Smooth muscle cell of the brain vasculature (primary cell): ENCODE measurements at places on chromosomes 16 and 17.
A peak's percentile ranks its signal among the peaks of the same experiment; 100 is the strongest.

- DNase-seq: no peak
Measured at GRCh38 chr17:46935658-46936266, 12.8 kb downstream of the GOSR2 start.

DNA sequence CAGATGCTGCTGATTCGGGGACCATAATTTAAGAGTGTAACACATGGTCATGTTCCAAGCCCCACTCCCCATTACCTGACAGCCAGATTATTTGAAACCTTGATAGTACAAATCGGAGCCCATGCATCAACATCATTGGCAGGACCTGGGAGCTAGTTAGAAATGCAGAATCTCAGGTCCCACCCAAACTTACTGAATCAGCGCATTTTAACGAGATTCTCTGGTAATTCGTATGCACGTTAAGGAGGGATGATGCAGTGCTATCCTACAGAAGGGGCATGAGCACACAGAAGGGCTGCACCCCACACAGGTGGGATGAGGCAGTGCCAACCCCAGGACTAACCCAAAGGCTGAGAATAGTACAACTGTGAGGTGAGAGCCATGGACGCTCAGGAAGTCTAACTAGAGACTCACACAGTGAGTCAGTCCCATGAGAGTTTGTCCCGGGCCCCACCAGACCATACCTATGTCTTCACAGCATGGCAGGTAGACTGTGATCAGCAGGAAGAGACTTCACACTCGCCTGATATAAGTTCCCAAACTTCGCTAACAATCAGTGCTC is 64.9 kb downstream of the ZNF18 start:
- DNase-seq: no peak

- no peak for DNase-seq
Measured at GRCh38 chr16:6618874-6619273, 713.8 kb upstream of the RBFOX1 start.

DNA sequence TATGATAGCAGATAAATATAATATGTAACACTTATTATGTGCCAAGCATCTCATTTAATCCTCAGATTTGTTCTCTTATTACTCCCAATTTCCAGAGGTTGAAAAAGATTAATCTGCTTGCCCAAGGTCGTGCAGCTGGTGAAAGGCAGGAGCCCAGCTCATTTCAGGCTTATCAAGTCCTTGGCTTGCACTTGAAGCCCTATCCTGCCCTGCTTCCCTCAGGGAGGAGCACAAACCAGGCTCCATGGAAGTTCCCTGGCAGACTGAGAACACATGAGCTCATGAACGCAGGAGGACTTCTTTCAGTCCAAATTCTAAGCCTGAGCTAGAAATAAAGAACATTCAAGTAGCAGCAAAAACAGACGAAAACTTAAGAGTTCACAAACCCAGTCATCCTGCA is 74.8 kb downstream of the USP31 start:
- no peak for DNase-seq

GRCh38 chr16:21116148-21116693 is 34.4 kb downstream of the DNAH3 start:
- no peak for DNase-seq

GRCh38 chr17:64457156-64457555 is 8.2 kb downstream of the MILR1 start:
- DNase-seq: peak; percentile 76

DNA sequence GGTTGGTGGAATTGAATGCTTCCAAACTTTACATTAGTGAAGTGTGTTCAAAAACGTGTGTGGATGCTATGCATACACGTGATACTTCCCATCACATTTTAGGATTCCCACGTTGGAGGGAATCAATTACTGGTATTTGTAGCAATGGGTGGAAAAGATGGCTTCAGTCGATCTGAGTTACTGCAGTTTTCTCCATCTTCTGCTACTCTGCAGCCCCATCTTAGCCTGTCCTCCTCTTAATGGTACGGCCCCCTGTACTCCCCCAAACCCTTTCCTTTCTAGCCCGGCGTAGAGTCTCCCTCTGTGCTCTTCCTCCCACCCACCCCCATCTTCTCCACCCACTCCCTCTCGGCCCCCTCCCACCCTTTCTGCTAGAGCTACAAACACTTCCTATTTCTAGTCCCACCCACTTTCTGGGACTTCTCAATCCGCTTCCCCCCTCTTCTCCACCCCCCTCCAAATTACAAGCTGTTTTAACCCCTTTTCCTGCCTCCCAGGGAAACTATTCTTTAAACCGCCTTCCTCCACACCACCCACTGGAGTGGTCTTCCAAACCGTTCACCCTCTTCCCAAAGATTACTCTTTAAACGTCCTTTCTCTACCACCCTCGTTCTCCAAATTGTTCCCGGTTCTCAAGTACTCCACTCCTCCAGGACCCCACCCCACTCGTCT is 1.1 kb downstream of the CHTF8 start:
- no peak for DNase-seq

DNA sequence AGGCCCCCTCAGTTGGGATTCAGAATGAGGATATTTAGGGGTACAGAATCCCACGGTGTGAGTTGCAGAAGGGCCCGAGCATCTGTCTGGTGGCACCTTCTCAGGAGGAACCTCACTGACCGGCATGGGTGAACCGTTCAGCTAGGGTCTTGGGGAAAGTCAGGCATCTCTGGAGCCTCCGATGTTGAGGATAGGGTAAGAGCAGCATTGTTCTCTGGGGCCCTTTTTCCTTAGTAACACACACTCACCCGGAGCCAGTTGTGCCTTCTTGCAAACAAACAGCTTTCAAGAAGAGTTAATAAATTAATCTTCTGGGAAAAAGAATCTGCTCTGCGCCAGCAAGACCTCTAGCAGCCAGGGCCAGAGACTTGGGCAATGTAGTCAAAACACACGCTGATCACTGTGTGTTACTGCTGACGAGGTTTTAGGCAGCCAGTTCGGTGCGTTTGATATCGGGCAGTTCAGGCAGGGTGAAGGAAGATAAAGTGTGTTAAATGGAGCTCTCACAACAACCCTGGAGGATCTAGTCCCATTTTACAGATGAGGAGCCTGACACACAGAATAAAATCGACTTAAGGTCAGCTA is 48.9 kb downstream of the MSI2 start:
- DNase-seq: no peak

- no peak for DNase-seq
Measured at GRCh38 chr17:16880121-16880842, 91.6 kb downstream of the TNFRSF13B start.

- DNase-seq: no peak
Measured at GRCh38 chr17:50847566-50847965, 12.2 kb downstream of the WFIKKN2 start.

DNA sequence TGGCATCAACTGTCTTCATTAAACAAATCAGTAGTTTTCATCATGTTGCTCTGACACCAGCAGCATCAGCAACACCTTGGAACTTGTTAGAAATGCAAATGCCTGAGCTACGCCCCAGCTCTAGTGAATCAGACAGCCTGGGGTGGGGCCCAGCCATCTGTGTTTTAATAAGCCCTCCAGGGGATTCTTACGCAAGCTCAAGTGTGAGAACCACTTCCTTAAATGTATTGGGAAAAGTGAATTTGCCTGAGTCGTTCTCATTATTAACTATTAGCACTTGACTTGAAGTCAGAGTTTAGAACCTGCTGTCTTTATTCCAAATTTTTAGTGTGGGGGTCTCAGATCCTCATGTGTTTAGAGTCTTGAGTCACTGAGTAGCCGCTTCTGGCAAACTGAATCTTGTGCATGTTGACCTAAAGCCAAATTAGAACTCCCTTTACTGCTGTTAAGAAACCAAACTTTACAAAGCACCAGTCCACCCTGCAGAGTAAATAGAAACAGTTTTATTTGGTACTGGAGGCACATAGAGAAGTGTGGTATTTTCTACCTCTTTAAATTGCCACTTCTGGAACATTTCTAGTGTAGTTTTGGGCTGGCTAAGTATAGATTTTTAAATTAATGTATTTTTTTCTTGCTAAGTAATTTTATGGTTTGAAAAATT is 137.4 kb upstream of the COX10 start:
- no peak for DNase-seq

DNA sequence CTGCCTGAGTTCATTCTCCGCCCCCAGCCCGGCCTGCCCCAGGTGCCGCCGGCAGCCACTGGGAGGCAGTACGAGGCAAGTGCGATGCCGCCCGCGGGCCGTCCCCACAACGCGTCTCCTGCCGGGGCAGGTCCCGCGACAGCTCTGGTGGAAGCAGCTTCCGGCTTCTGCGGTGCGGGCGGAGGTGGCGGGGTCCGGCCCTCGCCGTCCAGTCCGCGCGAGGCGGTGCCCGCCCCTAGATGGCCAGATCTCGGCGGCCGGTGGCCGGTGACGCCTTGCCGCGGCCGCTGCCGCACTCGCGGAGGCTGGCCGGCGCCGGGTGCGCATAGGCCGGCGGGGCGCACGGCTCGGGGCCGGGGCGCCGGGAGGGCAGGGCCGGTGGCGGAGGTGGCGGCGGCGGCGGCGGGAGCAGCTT is 1.8 kb downstream of the GJD3 start:
- no peak for DNase-seq

GRCh38 chr17:28899212-28899815 is 1.8 kb upstream of the FLOT2 start:
- DNase-seq: no peak

DNA sequence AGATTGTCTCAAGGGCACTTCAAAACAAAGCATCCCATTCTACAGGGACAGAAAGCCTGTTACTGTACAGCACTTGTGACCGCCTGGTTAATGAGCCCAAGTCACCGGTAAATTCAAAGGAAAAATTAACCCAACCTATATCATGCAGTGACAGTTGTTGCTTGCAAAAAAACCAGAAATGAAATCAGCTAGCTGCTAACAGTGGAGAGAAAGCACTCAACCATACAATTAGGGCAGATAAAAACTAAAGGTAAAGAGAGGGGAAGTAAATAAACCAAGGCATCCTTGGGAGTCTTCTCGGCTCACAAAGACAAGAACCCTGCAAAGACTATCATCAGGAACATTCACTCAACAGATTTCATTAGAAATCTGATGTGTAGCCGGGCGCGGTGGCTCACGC is 5.9 kb downstream of the RETREG3 start:
- no peak for DNase-seq

- no peak for DNase-seq
Measured at GRCh38 chr17:47276868-47277267, 23.2 kb downstream of the ITGB3 start.

DNA sequence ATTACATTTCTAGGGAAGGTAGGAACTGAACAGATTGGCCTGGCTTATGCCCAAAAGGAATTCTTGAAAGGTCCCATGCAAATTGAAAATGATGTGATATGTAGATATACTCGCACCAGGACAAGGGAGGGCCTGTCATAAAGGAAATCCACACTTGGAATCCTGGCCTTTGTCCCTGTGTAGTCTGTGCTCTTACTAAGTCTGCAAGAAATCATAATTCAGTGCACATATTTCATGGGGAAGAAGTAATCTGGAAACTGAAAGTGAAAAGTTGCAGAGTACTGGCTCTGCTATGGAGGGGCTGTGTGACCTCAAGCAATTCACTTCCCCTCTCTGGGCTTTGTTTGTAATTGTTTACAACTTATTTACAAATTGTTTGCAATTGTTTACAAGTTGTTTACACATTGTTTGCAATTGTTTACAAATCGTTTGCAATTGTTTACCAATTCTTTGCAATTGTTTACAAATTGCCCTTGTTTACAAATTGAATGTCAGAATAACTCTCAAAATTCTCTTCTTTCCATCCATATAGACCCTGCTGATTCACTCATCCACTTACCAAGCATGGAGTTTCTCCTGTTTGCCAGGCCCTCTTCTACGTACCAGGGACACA is 12.9 kb downstream of the SCNN1G start:
- DNase-seq: no peak

DNA sequence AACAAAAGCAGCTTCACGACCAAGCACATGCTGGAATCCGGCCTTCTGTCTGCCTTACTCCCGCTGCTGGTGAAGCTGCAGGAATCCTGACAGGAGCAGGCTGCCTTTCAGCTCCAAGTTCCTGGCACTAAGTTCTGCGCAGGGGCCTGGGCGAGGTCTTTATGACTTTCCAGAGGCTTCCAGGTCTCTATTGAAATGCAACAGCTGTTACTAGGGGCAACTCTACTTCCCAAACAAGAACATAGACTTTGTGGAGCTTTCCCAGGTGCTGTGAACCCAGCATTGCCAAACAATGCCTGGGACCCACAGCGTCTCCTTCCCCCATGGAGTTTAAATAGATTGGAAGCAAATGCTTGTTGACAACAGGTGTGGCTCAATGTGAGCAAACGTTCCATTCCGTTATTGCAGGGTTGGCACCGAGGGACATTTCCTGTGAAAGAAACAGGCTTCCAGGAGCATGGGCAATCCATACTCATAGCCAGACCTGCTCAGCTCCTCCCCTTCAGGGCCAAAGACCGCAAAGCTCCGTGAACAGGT is 156.0 kb downstream of the CDH13 start:
- no peak for DNase-seq

DNA sequence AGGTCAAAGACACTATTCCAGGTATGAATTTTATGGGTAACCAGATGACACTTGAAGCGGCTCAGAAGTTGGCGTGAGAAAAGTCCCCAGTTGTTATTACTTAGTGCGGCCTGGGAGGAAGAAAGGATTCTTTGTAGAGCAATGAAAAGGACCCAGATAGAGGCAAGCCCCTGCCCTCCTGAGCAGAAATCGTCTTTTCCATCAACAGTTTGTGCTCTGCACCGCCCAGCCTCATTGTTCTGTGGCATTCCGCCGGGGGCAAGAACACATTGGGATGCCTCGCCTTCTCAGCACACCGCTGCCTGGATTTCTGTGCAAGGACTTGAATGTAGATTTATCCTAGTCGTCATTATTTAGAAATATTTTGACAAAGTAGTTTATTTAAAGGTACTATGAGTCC is 32.7 kb upstream of the CRHR1 start:
- no peak for DNase-seq

GRCh38 chr17:70825321-70826125 is 656.2 kb downstream of the KCNJ2 start:
- no peak for DNase-seq

DNA sequence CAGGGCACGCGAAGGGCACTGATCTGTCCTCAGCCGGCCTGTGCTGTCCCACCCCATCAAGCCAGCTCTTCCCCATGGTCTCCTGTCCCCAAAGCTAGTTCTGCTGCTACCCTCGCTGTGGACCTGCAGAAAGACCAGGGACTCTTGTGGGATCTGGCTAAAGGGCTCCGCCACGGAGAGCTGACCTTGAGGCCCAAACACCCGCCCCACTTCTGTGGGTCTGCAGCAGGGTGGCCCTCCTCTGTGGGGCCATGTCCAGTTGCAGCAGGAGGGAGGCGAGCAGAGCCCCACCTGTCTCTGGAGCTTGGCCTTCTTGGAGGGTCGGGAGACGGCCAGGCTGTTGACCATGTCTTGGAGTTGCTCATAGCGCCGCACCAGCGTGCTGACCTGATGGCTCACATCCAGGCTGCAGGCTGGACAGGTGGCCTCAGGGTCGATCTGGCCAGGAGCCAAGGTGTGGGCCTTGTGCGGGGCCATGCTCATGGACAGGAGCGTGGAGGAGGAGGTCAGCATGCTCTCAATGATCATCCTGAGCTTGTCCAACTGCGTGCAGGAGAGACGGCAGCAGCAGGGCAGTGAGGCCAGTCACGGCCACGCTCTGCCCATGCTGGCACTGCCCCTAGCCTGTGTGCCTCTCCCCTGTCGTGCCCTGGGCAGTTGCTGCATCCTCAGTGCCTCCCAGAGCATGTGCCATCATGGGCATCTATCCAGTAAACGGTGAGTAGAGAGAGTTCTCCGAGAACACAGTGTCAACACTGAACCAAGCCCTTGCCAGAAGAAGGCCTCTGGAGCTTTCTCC is 16.6 kb downstream of the UBALD2 start:
- no peak for DNase-seq
